Tongue (tissue), 3 donors: ENCODE measurements at places on chromosomes 2 and 18.
A peak's percentile ranks its signal among the peaks of the same experiment; 100 is the strongest.

GRCh38 chr2:219331560-219332213 is 857 bp downstream of the RESP18 start:
- peak; percentile 77 for DNase-seq

- no peak for DNase-seq
Measured at GRCh38 chr2:20291846-20292408, 58.7 kb downstream of the PUM2 start.

DNA sequence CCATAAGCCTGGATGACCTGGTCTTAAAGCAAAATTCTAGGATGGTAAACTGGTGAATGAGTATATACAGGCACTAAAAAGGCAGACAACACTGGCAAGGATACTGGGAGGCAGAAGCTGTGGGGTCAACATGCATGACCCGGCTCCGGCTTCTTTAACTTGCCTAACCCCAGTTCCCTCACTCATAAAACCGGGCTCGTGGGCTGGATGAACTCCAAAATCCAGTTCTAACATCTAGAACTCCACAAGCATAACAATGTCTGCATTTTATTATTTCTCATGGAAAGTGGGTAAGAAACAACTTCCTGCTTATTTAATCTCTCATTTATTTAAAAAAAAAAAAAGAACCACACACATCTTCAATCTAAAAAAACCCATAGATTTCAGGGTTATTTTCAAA is 57.3 kb downstream of the FARSB start:
- DNase-seq: no peak

DNA sequence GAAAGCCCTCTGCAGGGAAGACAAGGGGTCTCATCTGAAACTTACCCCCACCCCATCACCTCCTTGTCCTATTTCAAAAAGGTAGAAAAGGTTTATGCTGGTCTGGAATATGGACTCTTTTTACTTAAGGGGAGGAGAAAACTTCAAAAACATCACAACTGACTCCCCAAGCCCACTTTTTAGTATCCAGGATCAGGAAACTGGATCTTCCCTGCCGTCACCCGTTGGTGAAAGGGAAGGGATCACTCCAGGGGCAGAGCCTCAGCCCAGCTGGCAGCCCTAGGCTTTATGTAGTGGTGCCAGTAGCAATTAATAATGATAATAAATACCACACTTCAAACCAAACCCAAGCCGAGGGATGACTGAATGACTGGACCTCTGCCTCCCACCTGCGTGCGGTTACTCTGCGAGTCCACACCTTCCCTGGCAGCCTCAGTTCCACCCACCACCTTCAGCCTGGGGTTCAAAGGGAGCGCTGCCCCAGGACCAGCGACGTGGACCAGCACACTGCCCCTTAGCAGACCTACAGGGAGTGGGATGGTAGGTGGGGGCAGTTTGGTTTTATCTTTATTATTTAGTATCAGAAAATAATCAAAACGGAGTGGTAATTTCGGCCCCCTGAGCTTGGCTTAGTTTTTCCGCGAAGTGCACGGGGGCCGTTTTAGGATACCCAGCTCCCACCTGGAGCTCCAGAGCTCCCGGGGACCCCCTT is 4.9 kb upstream of the GATA6 start:
- DNase-seq: no peak
